ENCODE measurements at places on chromosomes 1 and 21.
A peak's percentile ranks its signal among the peaks of the same experiment; 100 is the strongest.

DNA sequence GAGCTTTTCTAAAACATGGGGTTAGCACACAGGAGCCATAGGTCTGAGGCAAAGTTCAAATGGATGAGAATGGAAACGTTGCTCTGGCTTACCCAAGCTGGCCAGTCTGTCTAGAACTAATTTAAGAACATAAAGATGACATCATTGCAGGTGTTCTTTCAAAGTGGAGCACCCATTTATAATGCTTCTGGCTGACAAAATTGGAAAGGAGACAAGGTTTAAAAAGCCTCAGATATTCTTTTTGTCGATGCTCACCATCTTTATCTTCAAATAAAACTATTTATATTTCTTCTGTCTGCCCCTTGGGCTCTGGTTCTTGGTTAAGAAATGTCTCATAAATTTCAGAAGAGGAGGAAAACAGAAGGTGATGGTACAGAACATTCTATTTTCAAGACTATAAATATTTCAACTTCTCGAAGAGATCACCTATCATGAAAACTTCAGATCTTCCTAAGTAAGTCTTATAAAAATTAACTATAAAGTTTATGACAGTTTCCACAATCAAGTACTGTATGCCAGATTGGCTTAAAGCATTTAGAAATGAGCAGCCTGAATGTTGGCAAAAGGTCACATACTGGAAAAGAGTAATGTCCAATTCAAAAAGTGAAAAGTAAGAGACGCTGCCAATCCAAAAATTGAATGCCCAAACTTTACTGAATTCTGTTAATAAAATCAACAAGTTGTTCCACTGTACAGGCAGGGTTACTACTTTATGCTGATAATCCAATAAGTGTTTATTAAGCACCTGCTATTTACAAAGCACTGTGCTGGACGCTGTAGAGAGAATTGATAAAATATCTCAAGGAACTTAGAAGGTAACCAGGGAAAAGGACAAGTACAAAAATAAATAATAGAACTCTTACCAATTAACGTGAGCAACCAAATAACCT is 92.0 kb downstream of the ETS2 start:
- no peak for DNase-seq

DNA sequence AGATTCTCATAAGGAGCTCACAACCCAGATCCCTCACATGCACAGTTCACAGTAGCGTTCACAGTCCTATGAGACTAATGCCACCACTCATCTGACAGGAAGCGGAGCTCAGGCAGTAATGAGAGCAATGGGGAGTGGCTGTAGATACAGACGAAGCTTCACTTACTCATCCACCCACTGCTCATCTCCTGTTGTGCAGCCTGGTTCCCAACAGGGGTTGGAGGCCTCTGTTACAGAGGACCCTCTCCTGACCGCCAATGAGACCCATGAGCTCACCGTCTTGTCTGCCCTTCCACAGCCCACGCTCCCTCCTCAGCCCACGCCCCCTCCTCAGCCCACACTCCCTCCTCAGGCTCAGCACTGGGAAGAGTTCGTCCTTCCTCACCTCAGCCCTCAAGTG is 39.6 kb downstream of the RSPH1 start:
- DNase-seq: peak; percentile 47

- no peak for DNase-seq
These were observed 17.7 kb downstream of the PPFIA4 start for GRCh38 chr1:203043830-203044545.

DNA sequence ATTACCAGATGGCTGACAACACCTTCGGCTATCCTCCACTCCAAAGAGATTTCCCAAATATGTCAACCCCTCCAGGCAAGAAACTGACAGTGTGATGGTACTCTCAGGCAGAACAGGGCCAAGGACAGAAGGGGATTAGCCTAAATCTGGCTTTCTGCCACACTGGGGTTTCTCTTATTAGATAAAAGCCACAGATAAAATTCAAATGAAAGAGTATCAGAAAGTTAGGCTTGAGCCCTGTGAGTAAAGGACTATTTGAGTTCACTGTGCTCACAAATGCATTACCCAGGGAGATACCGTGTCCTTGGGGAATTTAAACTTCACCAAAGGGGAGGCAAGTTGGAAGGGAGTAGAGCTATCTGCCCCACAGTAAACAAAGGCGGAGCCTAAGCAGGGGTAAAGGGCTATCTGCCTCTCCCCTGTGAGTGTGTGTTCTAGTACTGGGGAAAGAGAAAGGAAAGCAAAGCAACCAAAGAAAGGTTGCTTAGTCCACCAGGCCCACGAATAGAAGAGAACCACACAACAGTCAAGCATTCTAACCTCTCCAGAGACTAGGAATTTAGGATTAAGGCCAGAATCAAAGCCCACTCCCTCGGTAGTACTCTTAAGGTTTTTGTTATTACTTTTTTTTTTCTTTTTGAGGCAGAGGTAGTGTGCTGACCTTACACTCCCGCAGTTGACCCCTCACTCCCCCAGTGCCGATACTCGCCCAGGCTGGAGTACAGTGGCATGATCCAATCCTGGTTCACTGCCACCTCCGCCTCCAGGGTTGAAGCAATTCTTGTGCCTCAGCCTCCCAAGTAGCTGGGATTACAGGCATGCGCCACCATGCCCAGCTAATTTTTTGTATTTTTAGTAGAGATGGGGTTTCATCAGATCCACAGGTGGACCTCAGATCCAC is 12.7 kb downstream of the TPM3 start:
- DNase-seq: no peak

GRCh38 chr21:43734131-43734927 is 15.4 kb downstream of the PDXK start:
- DNase-seq: no peak

DNA sequence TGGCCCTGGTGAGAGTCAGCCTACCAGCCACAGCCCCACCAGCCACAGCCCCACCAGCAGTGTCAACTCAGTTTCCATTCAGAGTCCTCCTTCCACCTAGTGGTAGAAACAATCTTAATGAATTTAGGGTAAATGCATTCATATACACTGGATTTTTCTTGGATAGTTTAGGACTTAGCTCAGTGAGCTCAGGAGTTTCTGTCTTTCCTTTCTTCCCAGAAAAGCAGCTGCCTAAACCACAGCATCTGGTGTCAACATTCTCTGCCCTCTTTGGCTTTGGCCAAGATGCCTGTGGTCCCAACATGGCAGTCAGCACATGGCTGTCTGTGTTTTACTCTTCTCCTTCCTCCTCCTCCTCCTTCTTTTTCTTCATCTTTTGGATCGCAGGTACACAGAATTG is 94.0 kb downstream of the CLIC6 start:
- no peak for DNase-seq

GRCh38 chr1:51567653-51568052 is 48.6 kb upstream of the EPS15 start:
- no peak for DNase-seq

DNA sequence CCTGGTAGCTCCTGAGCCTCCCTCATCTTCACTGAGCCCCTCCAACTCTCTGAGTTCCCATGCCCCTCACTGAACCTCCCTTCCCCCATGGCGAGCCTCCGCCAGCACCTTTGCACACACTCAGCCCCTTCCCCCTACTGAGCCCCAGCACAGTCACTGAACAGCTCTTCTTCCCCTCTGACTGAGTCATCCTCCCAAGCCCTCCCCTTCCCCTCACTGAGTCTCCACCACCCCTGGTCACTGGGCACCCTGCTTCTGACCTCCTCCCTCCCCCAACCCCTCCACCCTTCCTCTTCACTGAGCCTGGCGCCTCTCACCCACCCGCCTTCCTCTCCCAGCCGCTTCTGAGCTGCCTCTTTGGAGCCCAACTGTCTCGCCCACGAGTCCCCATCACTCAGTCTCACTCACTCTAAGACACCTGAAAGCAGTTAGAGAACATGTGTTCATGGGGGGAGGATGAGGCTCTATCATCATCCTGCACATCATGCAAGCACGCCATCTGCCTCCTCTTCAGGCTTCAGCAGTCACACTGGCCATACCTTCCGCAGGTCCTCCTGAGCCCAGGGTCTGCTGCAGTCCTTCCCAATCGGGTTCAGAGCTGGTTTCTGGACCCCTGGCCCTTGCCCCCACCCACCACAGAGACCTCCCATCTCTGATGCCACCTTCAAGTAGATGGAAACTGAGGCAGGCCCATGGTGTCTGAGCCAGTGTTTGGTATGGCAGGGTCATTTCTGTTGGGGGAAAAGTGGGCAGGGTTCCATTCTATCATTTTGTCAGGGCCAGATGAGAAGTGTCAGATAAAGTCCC is 2.0 kb upstream of the TRNP1 start:
- no peak for DNase-seq

- DNase-seq: no peak
These were observed 22.7 kb upstream of the SDE2 start for GRCh38 chr1:226021801-226022200.

DNA sequence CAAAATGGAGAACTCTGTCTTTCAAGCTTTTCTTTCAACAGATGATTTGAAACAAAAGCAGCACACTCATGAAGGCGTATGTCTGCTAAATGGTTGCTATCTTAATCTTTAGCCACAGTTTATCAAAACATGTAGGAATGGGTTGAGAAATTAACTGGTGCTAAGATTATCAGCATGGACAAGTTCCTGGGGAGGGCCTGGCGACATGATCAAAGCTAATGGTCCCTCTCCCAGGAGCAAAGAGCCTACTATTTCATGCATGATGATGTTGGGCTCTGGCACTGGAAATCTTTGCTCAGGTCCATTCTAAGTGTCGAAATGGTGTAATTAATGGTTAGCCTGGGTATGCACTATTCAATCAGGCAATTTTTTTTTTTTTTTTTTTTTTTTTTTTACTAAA is 91.7 kb downstream of the SLC45A1 start:
- DNase-seq: no peak

GRCh38 chr1:56256153-56257000 is 323.0 kb downstream of the PLPP3 start:
- no peak for DNase-seq

- DNase-seq: peak; percentile 18
These were observed 14.6 kb downstream of the EFCAB7 start for GRCh38 chr1:63537940-63538339.

All from CD4-positive, alpha-beta T cell treated with Interleukin-10 for 1 hour (primary cell).